ENCODE measurements at places on chromosomes 11 and 22.

GRCh38 chr11:33721426-33721825 is 14.8 kb downstream of the CD59 start:
- DNase-seq: no peak

GRCh38 chr22:48496226-48496845 is 1331.3 kb downstream of the BRD1 start:
- no peak for DNase-seq

GRCh38 chr22:24953384-24954113 is 1.0 kb downstream of the KIAA1671 start:
- DNase-seq: no peak

DNA sequence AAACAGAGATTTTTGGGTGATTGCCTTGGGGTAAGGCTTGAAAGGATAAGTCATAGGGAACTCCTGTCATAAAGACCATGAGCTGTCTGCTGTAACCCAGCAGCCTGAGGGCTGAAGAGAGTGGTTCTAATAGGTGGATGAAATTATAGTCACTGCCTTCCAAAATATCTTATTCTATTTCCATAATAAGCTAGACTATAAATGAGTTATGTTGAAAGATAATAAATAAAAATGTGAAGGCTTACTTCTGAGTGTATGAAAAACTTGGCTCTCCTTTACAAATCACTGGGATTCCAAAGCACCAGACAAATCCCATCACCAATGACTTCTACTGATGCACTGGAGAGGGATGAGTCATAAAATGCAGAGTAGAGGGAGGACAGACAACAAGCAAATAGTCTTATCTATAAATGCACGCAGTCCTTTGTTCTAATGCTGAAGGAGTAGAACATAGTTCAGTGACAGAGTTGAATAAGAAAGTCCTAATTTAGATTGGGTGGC is 775.0 kb upstream of the LRRC4C start:
- no peak for DNase-seq

DNA sequence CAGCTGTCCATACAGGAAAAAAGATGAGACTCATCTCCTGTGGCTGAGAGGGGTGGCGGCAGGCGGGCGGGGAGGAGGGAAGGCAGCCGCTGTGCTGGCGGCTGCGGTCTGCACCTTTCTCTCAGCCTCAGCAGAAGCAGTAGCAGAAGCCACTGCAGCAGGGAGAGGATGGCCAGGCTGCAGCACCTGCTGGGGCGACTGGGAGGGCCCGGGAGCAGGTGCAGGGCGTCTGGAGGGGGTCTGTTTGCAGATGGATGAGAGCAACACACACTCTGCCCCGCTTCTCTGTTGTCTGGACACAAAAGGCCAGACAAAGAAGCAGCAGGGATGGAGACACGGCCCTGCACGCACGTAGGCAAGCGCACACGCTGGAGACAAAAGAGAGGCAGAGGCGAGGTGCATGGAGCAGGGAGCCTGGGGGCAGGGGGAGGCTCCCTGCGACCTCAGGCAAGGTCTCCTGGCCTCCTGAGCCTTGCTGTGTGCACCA is 9.3 kb upstream of the MIAT start:
- peak; percentile 47 for DNase-seq

GRCh38 chr11:16002942-16003341 is 353.4 kb downstream of the SOX6 start:
- DNase-seq: no peak

DNA sequence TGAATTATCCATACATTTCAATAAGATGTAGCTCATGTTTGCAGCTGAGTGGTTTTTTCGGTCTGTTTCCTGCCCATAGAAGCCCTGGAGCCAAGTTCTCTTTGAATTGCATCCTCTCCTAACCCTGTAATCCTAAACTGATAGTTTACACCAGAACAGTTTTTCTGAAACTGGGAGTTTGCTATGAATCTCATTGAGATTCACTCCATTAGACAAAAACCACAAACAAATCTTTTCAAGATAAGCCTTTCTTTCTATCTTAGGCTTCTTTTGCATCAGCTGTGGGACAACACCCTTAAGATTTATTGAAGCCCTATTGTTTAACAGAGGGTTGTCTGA is 324.8 kb downstream of the DYNC2H1 start:
- no peak for DNase-seq

DNA sequence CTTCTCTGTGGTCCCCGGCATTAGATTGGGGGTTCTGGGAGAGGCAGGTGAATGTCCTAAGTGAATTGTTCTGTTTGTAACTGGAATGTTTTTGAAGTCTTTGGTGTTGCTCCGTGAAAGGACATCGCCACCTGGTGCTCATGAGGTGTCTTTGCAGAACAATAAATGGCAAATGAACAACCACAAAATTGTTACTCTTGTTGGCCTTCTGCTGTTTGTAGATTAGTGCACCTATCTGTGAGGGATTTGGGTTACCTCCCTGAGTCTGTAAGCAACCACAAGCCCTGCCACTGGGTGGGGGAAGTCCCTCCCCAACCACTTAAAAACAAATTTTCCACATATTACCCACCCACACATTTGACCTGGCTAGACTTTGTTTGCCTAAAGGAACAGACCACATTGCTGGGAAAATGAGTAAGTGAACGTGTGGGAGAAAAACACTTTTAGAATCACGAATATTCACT is 4.7 kb downstream of the MPEG1 start:
- DNase-seq: no peak

- DNase-seq: no peak
These were observed 177.3 kb downstream of the DBX1 start for GRCh38 chr11:19982774-19983495.

- DNase-seq: no peak
These were observed 246.8 kb upstream of the KIRREL3 start for GRCh38 chr11:127247261-127247851.

DNA sequence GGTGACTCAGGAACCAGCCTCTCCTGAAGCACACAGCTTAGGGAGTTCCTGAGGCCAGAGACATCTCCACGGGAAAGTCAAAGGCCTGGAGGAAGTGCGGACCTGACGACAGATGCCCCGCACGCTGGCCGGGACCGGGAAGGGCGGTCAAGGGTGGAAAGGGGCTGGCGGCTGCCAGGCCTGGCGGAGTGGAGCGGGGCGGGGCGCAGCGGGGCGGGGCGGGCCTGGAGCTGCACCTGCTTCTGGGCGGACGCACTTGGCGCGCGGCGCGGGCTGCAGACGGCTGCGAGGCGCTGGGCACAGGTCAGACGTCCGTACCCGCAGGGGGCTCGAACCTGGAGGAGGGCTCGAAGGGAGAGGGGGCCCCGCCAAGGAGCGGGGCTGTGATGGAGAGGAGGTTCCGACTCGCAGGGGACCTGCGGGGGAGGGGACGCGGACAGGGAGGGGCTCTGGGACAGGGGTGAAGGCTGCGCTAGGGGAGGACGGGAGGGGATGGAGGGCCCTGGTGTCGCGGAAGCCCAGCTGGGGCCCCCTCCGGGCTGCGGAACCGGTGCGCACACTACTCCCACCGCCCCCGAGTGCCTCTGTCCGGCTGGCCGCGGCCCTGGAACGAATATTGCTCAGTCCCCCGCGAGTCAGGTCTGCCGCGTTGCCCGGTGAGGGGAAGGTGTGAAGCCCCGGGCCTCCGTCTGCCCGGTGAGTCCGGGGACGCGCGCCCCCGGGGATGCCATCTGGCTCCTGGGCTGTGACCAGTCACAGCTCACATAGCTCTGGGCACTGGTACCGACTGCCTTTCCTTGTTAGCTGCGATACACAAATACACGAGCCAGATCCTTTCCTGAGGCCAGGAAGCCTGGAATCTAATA is at the start of gene TMEM45B:
TSS of gene TMEM45B (plus strand) at position 253 of the 866 bp plus-strand sequence. CDS start 36,635 bp downstream, outside the sequence.
- DNase-seq: peak; percentile 45

DNA sequence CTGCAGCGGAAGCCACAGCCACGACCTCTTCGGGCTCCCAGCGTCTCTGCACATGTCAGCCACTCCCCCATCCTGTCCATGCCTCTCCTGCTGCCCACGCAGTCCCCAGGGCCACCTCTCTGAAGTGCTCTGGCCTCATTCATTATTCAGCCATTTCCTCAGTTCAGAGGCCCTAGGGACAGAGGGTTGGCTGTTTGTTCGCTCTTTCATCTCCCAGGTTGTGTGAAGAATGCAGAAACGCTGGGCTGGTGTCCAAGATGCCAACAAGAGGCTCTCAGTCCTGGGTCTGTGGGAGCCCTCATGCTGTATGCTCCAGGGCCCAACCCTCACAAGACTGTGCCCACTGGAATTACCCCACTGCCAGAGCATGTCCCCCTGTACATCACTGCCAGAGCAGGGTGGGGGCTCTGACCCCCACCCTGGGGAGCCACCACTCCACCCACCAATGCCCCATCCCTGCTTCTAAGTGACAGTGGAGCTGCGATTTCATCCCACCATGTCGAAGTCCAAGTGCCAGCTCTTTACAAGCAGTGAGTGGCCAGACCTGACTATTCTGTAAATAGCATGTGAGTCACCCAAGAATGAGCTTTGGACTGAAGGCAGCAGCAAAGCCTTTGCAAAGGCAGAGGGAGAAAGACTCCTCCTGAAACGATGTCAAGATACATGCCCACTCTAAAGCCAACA is 209.6 kb downstream of the BUD13 start:
- no peak for DNase-seq

DNA sequence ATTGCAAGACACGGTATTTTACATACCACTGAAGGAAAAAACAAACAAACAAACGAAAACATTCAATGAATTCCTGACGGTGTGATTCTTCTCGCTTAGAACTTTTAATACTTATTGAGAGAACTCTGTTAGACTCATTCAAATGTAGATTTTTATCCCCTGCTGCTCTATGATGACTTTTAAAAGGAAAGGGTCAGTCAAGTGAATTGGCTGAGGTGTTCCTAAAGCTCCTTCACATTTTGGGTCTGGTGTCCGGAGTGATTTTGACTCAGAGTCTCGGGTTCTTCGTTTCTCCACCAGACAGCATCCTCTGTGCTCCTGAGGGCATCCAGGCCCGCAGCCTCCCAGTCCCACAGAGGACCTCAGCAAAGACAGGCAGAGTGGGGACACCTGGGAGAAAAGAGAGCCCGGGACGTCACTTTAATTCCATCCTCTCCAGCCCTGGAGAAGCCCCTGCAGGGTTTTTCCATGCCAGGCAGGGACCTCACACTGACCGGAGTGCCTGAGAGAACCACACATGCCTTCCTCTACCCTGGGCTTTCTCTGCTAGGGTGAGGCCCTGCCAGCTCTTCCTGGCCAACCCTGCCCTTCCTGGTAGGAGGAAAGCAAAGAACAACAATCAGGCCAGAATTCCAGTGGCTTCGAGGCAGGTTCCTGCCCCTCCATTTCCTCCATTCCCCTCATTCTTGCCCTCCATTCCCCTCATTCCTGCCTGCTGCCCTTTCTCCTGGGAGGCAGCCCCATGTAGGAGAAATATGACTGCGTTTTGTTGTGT is 1.4 kb upstream of the CSF2RB start:
- no peak for DNase-seq

- no peak for DNase-seq
These were observed 426.0 kb downstream of the TBC1D22A start for GRCh38 chr22:47188261-47189055.

DNA sequence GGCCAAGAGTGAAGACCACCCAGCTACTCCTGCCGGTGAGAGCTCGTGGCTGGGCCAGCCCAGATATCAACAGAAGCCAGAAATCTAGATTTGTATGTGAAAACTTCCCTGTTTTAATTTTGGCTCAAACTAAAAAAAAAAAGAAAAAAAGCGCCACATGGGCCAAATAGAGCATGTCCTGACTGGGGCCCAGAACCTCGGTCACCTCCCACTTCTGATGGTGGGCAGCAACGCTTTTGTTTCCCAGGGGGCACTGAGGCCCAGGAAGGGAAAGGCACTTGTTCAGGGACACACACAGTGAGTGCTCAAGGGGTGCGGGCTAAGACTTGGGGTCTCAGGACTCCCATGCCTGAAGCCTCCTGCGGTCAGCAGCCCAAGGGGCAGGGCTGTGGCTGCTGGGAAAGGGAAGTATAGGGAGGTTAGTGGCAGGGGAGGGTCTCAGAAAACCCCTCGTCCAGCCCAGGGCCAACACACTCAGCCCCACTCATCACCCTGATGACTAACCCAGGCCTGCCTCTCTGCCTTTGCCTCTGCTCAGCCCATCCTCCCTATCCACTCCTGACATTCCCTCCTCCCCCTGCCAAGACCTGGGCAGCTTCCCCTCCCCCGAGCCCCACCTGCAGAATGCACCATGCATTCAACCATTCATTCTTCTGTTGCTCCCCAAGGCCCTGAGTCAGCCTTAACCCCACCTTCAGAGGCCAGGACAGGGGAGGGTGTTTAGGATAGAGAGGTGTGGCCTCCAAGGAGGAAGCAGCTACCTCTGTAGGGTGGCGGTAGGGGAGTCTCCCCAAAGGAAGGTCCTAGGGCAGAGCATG is 30.0 kb upstream of the TCF20 start:
- peak; percentile 39 for DNase-seq

DNA sequence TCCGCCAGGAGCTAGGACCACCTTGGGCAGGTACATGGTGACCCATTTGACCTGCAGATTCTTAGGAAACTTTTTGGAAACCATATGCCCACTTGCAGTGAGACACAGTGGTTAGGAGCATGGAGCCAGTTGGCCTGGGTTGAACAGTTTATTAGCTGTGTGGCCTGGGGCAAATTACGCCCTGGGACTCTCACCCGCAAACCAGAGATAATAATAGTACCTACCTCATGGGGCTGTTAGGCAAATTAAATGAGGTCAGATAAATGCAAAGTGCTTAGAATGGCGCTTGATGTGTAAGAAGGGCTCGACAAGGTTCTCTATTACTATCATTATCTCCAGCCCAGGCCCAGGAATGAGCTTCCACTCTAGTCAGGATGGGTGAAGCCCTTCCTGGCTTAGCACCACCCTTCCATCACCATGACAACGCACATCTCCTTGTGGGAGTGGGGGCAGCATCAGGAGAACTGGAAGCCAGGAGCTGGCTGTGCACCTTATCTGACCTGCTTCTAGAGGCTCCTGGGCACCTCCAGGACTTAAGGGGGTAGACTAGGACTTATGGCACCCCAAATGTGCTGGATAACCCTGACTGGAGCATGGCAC is 5.1 kb downstream of the SYT12 start:
- DNase-seq: no peak

- no peak for DNase-seq
These were observed 36.8 kb upstream of the APOA1 start for GRCh38 chr11:116874251-116874650.

GRCh38 chr11:128902515-128903066 is 11.4 kb downstream of the KCNJ5 start:
- DNase-seq: no peak

GRCh38 chr22:29626497-29627195 is 23.2 kb downstream of the NF2 start:
- DNase-seq: no peak

GRCh38 chr11:72441752-72442207 is 7.4 kb upstream of the CLPB start:
- no peak for DNase-seq

GRCh38 chr11:70944141-70944540 is 308.2 kb downstream of the SHANK2 start:
- no peak for DNase-seq

DNA sequence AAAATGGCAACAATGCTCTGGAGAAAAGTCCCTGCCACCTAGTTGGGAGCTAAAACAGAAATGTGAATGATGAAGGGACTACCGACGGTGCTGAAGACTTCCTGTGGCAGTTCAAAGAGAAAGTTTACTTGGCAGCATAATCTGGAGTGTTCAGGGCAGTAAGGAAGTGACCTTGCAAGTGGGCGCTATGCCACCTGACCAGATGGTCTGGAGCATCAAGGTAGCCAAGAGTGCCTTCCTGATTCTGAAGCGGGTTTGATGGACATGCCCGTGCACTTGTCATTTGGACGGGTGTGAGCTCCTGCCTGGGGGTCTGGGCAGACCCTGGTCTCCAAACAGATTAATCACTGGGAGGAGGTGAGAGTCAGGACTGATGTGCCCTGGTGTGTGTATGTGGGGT is 1.8 kb upstream of the SNX19 start:
- DNase-seq: no peak
